NCI-H1092 (cell line): ENCODE measurements at places on chromosomes 4 and X.
A peak's percentile ranks its signal among the peaks of the same experiment; 100 is the strongest.

- peak; percentile 38 for DNase-seq
Observed at GRCh38 chr4:87973283-87974169, 2.0 kb upstream of the SPP1 start.

DNA sequence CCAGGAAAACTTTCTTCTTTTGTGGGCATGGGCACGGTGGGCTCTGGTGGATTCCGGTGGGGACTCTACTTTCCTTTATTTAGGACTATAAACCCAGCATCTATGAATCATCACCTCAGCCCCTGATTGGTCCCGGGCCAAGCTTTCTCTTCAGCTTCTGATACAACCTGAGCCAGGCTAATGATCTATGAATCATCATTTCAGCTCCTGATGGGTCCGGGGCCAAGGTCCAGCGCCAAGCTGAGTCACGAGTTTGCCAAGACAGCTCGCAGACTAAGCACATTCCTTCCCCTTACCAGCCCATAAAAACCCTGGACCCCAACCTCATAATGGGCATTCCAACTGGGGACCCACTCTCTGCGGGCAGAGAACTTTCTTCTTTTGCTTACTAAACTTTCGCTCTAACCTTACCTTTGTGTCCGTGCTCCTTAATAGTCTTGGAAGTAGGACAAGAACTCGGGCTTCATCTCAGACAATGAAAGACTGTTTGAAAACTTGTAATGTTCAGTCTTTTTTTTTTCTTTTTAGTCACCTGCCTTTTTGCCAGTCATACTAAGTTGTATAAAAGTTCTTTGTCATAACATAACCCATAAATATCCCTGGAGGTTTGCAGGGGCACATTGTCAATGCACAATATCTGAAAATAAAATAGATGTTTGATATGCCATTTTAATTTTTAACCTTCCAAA, 904.9 kb upstream of the EPHA5 start:
- no peak for DNase-seq

DNA sequence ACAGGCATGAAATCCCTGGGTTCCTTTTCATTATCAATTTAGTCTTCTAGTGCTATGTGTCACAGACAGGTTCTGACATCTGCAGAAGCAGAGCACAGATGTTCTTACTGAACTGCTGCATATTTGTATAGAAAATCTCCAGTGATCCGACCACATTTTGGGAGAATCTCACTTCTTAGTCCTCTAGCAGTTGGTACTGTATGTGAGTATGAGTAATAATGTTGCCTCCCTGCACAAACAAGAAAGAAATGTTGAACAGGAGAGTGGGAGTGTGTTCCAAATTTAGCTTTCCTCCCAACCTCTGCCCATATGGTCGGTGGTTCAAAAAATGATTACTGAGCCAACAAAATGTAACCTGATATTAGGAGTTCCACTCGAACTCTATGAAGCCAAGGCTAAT, 165.3 kb upstream of the GPC4 start:
- DNase-seq = no peak

- no peak for DNase-seq
Observed at GRCh38 chr4:55729351-55730279, 90.0 kb upstream of the EXOC1L start.

DNA sequence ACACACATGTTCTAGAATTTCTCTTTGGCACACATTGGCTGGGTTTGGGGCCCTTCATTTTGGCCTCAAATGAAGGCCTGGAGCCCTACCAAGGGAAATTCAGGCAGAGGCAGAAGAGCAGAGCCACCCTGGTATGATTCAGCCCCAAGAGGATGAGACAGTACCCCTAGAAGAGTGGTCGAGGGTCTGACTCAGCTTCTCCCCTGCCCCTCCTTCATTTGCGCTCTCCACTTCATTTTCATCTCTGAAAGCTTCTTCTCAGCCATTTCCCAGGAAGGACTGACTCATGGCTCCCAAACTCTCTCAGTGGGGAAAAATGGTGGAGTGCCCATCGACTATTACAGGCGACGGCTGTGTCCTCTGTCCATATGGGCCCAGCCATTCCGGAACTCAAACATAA, 43.5 kb downstream of the MAMLD1 start:
- DNase-seq = no peak

DNA sequence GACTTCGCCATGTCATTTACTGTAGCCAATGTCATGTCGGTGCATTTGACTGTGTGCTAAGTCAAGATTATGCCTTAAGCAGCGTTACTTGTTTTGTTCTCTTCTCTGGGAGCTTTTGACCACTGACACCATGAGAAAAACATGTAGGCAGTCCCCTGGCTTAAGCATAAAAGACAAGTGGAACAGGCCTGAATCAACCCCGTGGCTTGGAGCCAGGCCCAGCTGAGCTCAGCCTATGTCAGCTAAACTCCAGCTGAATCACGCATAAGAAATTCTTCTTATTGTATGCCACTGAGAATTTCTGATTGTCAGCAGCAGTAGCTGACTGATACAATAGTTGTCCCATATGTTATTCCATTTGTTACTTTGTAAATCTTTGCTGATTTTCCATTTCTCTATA, 261.9 kb downstream of the CBLL2 start:
- DNase-seq = no peak

DNA sequence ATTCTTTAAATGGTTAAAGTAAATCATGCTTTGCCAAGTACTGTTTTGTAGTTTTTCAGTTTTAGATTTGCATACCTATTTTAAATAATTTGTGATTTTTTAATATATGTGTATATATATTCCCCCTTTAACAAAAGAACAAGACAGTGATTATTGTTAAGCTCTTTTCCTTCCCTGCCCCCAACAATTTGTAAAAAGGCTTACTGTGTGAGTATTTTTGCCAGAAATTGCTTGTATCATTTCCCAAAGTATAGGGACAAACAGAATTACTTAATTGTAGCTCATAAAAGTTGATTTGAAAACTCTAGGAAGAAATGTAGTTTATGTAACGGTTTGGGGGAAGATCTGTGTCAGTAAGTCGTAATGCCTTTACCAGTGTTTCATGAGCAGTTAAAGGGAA, 19.0 kb downstream of the CPEB2 start:
- no peak for DNase-seq

DNA sequence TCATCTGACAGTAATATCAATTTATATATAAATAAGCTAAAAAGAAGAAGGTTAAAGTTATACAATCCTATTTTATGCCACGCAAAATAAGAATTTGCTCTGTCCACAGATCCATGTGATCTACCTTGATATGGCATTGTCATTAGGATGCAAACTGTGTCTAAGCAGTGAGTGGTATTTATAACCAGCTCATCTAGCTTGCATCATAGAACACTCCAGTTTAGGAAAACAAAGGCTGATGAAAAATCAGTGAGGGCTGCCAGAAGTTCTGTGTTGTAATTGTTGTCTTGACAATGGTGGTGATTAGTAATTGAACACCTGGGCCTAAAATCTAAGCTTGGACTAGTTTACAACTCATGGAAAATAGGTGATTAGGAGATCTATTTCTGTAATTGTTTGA, 111.0 kb downstream of the CPE start:
- no peak for DNase-seq

- DNase-seq = no peak
Observed at GRCh38 chrX:17380221-17380620, 5.2 kb downstream of the NHS start.

DNA sequence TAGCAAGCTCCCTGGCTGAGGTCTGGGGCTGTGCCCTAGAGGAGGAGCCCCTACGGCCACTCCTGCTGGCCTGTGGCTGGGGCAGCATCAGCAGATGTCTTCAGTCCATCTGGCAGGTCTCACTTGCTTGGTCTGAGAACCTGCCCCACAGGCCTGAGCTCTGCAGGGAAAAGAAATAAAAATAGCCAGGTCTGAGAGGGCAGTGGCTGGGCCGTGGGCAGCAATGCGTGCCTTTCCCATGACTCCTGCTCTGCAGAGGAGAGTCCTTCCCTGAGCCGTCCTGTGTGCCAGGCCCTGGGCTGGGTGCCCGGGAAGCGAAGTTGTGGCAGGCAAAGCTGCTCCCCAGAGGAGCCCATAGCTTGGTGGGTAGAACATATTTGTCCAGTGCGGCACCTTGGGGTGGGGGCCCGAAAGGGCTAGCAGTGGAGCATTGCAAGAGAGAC, 11.3 kb upstream of the KIAA0232 start:
- no peak for DNase-seq
